Stimulated activated naive CD4-positive, alpha-beta T cell treated with Interleukin-2 at 50 U/mL for 16 hours (primary cell): ENCODE measurements at places on chromosomes 1 and 21.

GRCh38 chr1:28246427-28246832 lies 10.5 kb downstream of the ATP5IF1 start:
- DNase-seq, result no peak

DNA sequence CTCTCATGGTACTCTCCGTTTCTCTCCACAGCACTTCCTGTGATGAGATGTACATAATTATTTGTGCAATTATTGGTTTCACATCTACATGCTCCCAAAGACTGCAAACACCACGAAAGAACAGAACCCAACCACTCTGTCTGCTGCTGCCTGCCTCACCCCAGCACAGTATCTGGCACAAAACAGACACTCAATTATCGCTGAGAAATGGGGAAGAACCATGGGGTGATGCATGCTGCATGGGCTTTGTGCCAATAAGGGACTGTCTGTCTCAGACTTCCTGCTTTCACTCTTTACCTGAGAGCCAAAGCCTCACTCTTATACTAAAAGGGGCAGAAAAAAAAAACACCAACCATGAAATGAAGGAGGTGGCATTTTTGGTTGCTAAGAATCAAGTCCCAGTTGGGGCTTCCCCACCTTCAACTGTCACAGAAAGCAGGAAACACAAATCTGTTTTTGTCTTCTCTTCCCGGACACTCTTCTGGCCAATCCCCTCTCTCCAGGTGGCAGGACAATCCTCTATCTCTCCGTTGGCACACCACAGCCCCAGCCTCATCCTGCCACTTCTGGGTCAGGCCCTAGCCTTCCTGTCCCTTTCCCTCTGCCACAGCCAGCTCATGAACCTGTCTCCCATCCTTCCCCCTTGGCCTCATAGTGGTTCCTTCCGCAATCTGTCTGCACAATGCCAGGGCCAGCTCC lies 82.0 kb downstream of the TGFBR3 start:
- peak; percentile 59 for DNase-seq

GRCh38 chr1:169680377-169681019 lies 30.9 kb downstream of the SELL start:
- DNase-seq, result peak; percentile 68

DNA sequence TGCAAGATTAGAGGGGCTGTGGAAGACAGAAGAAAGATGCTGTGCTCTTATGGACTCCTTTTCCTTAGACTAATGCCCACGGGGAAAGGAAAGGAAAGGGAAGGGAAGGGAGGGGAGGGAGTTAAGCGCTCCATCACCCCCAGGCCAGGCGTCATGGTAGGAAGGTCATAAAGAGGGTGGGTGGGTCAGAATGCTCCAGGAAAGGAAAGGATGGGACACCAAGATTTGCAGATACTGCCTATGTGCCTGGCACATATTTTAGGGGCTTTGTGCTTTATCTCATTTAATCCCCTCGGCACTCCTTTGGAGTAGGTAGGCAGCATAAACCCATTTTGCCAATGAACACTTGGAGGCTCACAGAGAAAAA lies 41.4 kb downstream of the MAB21L3 start:
- DNase-seq, result no peak

DNA sequence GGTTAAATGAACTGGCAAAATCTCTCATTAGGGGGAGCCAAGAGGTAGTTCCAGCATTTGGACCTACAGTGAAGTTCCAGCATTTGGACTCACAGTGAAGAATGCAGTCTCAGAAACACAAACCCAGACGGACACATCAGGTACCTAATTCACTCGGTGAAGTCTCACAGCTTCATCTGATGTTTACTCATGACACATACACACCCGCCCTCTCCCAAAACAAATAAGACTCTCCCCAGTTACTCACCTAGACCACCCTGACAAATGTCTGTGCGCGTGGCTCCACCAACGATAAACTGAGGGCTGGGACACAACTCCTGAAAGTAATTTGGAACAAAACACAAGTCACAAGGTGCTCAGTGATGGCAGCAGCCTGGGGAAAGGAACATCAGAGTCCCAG lies 11.4 kb downstream of the CAPN8 start:
- no peak for DNase-seq

- DNase-seq, result no peak
Observed at GRCh38 chr1:209704584-209704983, at the start of gene HSD11B1. HSD11B1 (plus strand) TSS chr1:209704846; CDS start chr1:209704943, 97 bp downstream.

DNA sequence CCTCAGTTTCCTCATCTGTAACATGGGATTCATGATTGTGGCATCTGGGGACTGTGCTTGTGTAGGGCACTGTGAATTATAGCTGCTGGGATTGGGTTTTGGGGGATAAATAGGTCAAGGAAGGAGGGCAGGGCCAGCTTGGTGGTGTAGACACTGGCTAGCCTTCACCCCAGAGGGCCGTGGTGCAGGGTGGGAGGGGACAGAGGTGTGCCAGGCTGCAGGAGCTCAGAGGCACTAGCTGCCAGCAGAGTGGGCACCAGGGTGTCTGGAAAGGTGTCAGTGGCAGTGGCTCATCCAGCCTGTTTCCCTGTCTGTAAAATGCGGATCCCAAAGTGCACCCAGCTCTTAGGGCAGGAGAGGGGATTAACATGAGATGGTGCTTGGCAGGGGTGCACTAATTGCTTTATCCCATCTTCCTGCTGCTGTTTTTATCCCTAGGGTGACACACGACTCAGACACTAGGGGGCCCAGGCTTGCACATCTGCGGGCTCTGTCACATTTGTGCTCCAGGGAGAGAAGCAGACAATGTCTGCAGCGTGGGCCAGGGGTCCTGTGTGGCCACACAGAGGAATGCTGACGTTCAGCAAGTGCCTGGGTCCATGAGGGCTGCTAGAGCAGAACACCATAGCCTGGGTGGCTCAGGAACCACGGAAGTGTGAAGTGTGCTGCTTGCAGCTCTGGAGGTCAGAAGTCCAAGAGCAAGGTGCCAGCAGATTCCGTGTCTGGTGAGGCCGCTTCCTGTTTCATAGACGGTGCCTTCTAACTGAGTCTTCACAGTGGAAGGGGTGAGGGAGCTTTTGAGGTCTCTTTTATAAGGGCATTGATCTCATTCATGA lies 19.3 kb downstream of the OBSCN start:
- DNase-seq, result no peak

DNA sequence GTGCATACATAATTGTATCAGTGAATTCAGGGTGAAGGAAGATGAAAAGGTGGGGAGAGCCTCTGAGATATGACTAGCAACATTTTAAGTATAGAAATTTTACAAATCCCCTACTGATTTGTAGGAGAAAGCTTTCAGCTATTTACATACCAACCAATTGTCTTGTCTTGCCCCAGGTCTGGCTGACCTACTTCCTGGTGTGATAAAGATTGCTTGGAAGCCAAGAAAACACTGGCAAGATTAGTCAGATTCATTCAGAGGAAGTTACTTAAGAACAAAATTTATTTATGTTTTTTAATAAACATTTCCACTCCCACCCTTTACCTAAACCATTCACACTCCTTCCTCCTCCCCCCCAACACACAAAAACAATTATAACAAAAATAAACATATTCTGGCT lies 17.5 kb downstream of the PTGS2 start:
- DNase-seq, result no peak

- DNase-seq, result no peak
Observed at GRCh38 chr1:192939440-192939839, 119.7 kb downstream of the UCHL5 start.

- no peak for DNase-seq
Observed at GRCh38 chr1:45485949-45486348, 5.0 kb downstream of the TESK2 start.

- no peak for DNase-seq
Observed at GRCh38 chr1:222761083-222761482, 24.1 kb downstream of the FAM177B start.

GRCh38 chr1:59340411-59341307 lies 43.8 kb downstream of the FGGY start:
- no peak for DNase-seq

DNA sequence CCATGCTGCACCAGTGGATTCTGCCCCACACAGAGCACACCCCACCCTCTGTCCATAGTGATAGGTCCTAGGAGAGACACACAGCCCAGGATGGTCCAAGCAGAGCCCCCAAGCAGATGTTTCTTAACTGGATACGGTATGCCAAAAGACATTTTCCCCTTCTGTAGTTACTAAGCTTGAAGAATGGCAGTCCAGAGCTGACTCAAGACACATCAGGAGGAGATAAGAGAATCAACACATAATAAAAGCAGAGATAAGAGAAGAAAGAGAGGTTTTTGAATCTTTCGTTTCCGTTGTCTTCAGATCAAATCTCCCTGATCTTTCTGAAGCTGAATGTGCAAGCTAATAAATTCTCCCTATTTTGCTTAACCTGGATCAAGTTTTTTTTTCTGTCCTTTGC lies 21.8 kb upstream of the CASQ2 start:
- DNase-seq, result no peak

GRCh38 chr1:84255582-84255981 lies 45.9 kb upstream of the SAMD13 start:
- no peak for DNase-seq

DNA sequence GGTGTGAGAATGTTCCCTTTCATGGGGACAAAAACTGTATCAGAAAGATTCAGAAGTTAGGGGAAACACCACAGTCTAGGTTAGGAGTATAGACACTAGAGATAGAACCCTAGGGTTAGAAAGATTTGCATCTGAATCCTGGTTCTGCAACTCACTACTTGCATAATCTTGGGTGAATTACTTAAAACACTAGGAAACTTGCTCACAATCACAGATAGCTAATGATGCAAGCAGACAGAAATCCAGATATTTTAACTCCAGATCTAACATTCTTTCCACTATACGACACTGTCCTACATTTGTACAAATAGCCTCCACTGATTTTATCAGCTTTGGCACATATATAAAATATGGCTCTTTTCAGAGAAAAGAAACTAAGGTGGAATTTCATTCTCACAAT lies 30.8 kb upstream of the GLIS1 start:
- DNase-seq, result no peak

GRCh38 chr1:62210960-62211359 lies 16.3 kb downstream of the L1TD1 start:
- DNase-seq, result no peak

GRCh38 chr1:11501491-11501897 lies 22.5 kb downstream of the DISP3 start:
- no peak for DNase-seq
